Central memory CD8-positive, alpha-beta T cell (primary cell): ENCODE measurements at places on chromosomes 7 and 10.

GRCh38 chr7:44193011-44193802, 4.0 kb upstream of the GCK start:
- no peak overlapping the region for H3K27ac ChIP-seq
- H3K36me3 ChIP-seq: no peaks in the 10 kb centered on the region
- no peak for DNase-seq
- no peak overlapping the region for H3K4me3 ChIP-seq

GRCh38 chr7:7911369-7912123, 57.0 kb upstream of the GLCCI1 start:
- H3K27ac ChIP-seq: peak overlapping the region; percentile 11
- no peaks in the 10 kb centered on the region for H3K27me3 ChIP-seq
- no peak for DNase-seq
- H3K4me3 ChIP-seq: no peak overlapping the region

DNA sequence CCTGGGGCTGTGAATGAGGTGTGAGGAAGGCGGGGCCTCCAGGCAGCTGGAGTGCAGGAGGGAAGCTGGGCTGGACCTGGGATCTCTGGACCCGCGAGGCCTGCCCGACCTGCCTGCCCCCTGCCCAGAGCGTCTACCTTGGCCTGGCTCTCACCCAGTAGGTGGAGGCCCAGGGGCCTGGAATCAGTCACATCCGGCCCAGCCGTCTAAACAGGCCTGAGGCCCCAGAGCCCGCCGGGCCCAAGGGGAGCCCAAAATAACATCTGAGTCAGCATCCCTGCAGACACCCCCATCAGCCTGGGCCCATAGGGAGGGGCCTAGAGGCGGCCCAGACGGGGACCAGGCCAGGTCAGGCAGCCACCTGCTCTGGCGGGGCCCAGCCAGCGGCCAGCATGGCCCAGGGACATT, 15.1 kb upstream of the ELN start:
- H3K36me3 ChIP-seq: no peaks in the 10 kb centered on the region
- no peak overlapping the region for H3K4me3 ChIP-seq
- peaks cover 15% of the 10 kb centered on the region for H3K27me3 ChIP-seq
- no peaks in the 10 kb centered on the region for H3K4me1 ChIP-seq
- no peak for DNase-seq

DNA sequence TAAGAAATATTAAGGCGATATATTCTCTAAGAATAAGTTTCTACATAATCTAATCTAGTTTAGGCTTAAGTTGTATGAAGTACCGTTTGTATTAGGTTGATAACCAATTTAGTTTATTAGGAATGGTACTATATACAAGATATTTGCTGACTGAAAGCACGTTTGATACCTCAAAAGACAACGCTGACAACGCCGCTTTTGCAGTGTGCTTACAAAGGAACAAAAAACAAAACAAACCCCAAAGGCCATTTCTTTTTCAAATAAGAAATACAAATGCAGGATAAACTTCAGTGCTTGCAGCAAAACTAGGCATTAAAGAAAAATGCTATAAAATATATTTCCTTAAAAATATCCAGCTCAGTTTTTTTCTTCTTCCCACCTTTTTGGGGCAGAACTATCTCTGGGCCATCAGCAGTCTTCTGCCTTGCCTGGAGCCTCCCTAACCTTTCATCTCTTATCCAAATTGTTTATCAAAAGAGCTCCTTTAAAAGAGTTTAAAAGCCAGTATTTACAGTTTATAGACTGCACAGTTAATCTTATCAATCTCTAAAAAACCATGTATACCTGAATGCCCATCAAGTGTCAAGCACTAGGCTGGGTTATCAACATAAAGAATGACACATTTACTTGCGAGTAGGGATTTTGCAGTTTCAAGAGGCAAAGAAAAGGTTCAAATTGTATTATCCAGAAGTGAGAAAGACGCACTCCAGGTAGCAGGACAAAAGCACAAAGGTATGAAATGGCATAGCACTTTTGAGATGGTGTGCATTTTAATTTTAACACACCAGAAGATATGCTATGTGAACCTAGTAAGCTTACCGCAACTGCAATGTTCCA, 4.1 kb upstream of the KMT2E start:
- peak overlapping the region; percentile 100 for H3K27ac ChIP-seq
- peaks cover 60% of the 10 kb centered on the region for H3K36me3 ChIP-seq
- H3K4me3 ChIP-seq: peak overlapping the region; percentile 98
- no peak for DNase-seq
- no peaks in the 10 kb centered on the region for H3K27me3 ChIP-seq

DNA sequence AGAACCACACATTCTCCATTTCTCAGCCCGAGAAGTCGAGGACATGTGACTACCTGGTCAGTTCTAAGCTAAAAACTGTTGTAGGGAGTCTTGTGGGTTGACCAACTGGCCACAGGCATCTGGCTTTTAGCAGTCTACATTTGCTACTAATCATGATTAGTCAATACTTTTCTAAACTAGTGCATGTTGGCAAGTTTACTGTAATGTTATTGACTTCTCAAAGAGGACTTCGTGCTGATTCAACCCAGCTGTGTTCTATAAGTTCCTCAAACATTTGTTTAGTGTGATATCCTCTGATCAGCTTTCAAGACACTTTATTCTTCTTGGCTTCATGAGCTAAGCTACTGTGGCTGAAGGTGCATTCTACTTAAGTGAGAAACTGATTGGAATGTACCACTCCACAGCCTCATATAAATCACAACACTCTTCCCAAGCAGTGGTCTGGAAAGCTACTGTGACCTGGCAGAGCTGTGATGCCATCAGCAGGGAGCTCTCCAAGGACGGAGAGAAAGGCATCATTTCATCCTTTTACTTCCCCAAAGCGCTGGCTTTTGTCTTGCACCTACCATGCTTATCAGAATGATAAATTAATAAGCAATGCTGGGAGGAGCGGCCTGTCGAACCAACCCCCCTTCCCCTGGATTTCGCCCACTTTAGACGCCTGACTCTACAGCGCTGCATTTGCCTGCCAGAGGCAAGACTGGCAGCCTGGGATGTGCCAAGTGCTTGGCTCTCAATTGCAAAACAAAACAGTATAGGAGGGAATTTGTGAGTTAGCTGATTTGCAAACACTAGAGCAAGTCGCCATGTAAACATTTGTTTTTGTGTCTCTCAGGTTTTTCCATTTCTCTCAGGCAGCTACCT, 206.7 kb upstream of the PLXNA4 start:
- H3K27me3 ChIP-seq: no peaks in the 10 kb centered on the region
- H3K4me1 ChIP-seq: no peaks in the 10 kb centered on the region
- peaks cover 17% of the 10 kb centered on the region for H3K36me3 ChIP-seq

- no peak for DNase-seq
- peaks cover 35% of the 10 kb centered on the region for H3K27me3 ChIP-seq
- no peak overlapping the region for H3K4me3 ChIP-seq
Measured at GRCh38 chr10:78336402-78336791, 302.7 kb downstream of the RPS24 start.
